ENCODE measurements at places on chromosomes 11 and 22. TPM values are rescaled to one million over a fixed set of nuclear protein-coding genes. Genes with fewer than 3 reads are reported as not detected.
A peak's percentile ranks its signal among the peaks of the same experiment; 100 is the strongest.

- no peak for DNase-seq
Measured at GRCh38 chr11:13666708-13667107, 1.8 kb upstream of the FAR1 start.

RNASEH2C gene
- total RNA-seq = 12.9 TPM

ZDHHC8 gene
- 8.4 TPM for total RNA-seq

GRCh38 chr11:72446929-72447769, 12.8 kb upstream of the CLPB start:
- DNase-seq = peak; percentile 49

THAP7 gene
- total RNA-seq = 10.7 TPM

DNA sequence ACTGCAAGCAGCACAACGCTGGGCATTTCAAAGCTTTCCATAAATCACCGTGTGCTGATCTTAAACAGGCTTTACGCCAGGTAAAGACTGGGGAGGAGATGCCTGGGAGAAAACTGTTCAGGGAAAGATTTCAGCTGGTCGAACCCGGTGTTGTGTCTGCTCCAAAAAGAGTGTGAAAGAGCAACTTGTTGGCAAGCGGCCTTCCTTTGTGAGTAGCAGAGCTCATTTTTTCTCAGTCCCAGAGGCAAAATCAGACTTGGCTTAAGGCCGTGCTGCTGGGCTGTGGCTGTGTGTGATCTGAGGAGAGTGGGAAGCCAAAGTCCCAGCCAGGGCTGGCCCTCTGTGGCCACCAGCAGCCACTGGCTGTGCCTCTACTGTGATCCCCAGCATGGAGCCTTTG, 75.7 kb upstream of the E2F8 start:
- no peak for DNase-seq

TH gene
- 0.30 TPM for total RNA-seq

- no peak for DNase-seq
Measured at GRCh38 chr11:27313157-27313821, 49.7 kb downstream of the CCDC34 start.

DNA sequence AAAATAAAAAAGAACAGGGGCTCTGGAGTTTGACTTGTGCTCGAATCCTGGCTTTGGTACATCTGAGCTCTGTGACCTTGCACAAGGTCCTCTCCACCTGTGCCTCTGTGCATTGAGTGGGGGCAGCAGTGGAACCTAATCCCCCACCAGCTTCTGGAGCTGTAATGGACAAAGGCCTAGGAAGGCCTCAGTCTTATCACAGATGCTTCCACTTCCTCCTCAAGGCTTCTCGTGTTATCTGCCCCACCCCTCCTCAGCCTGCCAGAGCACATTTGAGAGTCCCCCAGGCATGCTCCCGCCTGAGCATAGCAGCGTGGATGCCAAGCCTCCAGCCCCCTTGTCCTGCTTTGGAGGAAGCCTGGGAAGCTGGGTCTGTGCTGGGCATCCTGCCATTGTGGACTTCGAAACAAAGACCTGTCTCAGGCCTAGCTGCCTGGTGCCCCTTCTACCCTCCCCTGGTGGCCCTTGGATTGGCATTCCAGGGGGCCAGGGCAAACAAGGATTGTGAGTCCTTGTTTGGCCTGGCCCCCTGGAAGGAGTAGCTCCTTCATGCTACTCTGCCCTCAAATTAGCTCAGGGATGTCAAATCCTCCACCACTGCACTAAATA, 15.0 kb downstream of the SLC35E4 start:
- peak; percentile 13 for DNase-seq

DNA sequence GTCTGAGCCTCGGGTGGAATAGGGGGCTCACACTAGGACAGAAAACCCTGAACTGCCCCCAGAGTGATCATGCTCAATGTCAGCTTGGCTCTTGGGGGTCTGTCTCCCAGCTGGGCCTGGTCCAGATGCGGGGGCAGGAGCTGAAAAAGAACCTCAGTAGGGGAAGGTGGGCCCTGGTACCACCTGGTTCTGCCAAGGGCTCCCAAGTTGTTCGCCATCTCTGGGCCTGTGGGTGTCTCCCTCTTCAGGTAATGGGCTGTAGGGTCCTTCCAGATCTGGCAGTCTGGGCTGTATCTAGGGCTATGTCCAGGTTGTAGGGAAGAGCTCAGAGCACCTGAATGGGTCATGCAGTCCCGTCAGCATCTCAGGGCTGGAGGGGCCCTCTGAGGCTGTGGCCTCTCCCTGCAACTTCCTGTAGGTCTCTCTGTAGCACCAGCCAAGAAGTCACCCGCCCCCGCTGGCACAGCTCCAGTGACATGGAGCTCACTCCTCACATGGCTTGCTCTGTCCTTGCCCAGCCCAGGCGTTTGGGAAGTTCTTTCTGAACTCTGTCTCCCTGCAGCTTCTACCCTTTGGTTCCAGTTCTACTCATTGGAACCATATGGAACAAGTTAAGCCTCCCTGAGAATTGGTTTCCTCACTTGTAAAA, 33.0 kb upstream of the SOX10 start:
- peak; percentile 22 for DNase-seq

- no peak for DNase-seq
Measured at GRCh38 chr22:42368379-42369249, 63.6 kb downstream of the NFAM1 start.

DNA sequence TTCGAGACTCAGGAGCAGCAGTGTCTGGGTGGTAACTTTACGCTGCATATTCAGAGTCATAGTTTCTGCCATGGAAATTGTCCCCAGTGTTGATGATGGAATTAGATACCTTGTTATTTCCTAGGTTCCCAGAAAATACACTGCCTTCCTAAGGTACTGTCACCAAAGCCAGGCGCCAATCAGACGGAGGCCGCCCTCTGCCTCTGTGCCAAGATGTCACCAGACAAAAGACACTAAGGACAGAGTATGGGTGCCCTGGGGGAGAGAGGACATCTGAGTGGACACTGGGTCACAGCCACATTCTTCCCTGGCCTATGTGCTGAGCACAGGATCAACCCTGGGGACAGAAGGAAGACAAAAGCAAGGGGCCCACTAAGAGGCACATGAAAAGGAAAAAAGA, 11.2 kb downstream of the PLA2G6 start:
- DNase-seq = no peak

TRPC6 gene
- 34.8 TPM for total RNA-seq

NUDT22 gene
- total RNA-seq = 13.7 TPM

- DNase-seq = no peak
Measured at GRCh38 chr22:44942979-44943700, 66.7 kb downstream of the PHF21B start.

ATL3 gene
- 67.1 TPM for total RNA-seq

C11orf52 gene
- 1.4 TPM for total RNA-seq

- DNase-seq = no peak
Measured at GRCh38 chr22:19419464-19420178, 11.9 kb downstream of the HIRA start.

FOSL1 gene
- 10.6 TPM for total RNA-seq

DNA sequence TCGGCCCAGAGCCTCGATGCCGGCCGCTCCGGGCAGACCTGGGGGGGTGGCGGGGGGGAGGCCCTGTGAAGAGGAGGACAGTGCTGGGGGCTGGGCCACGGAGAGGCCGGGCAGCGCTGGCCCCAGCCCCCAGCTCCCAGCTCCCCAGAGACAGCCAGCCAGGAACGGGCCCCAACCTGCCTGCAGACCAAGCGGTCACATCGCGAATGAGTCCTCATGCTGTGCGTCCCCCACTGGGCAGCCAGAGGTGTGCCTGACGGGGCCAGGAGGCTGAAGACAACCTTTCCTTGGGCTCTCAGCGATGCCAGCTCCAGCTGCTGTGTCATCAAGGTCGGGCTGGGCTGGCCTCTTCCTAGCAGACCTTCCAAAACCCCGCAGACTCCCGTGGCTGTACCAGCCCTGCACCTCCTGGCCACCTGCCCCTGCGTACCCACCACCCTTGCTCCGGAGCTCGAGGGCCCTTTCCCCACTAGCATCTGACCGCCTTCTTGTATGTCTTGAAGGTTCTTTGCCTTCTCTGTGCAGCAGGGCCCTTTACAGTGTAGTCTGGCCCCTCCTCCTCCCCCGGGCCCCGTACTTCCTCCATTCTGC, 88.4 kb downstream of the CDKN1C start:
- no peak for DNase-seq

- DNase-seq = no peak
Measured at GRCh38 chr22:48972979-48973693, 854.5 kb downstream of the BRD1 start.

DNA sequence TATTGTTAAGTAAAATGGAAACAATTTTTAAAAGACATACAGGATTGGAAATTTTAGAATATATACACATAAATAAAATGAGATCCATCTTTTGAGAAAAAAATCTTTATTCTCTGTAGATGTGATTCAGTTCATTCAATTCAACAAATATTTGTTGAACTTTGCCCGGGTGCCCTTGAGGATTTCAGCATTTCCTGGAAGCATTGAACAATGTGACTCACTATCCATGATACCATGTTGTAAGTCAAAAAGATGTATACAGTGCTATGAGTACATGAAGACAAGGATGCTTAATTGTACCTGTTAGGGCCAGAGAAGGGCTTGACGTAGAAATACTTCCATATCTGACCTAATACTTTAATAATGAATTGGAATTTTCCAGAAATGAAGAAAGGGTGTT, 353.7 kb downstream of the METTL15 start:
- DNase-seq = no peak

FOLH1 gene
- 1.5 TPM for total RNA-seq

CRYAB gene
- 43.2 TPM for total RNA-seq

GRCh38 chr11:83477772-83478171, 191.6 kb upstream of the CCDC90B start:
- no peak for DNase-seq

ALKBH3 gene
- total RNA-seq = 25.8 TPM

PAMR1 gene
- total RNA-seq = 7.0 TPM

SCUBE2 gene
- total RNA-seq = 15.7 TPM

TRIM22 gene
- total RNA-seq = 13.0 TPM

DNA sequence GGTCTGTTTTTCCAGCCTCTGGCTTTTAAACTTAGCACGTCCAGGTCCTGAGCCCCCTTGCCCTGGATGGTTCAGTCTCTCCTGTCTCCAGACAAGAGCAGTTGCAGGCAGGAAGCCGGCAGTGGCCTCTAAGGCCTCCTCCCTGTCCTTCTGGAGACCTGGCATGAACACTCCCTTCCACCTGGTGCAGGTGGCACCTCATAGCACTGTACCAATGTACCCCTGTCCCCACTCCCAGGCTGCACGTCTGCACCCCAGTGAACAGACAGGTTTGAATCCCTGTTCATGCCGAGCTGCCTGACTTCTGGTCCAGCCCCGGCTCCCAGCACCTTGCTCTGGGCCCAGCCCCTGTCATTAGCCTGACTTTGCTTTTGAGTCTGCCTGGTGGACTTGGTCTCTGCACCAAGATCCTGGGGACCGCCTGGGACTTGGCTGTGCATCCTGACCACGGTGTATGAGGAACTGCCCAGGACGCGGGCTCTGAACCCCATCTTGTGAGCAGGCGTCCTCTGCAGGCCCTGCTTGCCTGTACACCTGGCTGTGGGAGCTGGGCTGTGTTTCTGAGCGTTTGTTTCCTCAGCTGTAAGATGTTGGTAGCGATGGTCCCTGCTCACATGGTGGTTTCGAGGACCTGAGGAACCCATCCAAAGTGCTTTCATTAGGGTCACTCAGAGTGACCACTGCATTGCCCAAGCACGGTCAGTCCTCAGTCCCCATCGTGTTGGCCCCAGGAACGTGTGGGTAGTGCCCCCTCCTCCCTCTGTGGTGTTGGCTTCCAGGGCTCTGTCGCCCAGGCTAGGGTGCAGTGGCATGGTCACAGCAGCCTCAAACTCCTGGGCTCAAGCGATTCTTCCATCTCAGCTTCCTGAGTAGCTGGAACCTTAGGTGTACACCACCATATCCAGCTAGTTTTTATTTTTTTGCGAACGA, 75.0 kb upstream of the SHANK2 start:
- no peak for DNase-seq

PYGM gene
- total RNA-seq = 45.7 TPM

DNA sequence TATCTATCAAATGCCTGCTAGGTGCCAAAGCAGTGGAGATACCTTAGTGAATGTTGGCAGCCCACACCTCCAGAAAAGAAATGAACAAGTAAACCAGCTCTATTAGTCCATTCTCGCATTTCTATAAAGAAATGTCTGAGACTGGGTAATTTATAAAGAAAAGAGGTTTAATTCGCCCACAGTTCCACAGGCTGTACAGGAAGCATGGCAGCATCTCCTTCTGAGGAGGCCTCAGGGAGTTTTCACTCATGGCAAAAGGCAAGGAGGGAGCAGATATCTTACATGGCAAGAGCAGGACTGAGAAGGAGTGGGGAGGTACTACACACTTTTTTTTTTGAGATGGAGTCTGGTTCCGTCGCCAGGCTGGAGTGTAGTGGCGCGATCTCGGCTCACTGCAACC, 18.7 kb upstream of the ZC3H12C start:
- DNase-seq = no peak

OR2D2 gene
- not detected for total RNA-seq

DNA sequence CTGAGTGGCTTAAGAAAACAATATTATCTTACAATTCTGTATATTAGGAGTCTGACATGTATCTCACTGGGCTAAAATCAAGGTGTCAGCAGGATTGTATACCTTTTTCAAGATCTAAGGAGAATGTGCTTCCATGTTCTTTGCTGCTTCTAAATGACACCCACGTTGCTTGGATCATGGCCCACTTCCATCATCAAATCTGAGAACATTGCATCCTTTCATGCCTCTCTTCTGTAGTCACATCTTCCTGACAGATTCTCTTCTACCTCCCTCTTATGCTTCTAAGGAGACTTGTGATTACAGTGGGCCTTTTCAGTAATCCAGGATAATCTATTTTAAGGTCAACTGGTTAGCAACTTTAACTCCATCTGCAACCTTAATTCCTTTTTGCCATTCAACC, 499.4 kb downstream of the FAM181B start:
- no peak for DNase-seq

GRCh38 chr11:85281550-85281949, 345.6 kb downstream of the DLG2 start:
- DNase-seq = no peak

GRCh38 chr11:64503186-64503753, 87.8 kb upstream of the SLC22A12 start:
- no peak for DNase-seq

GRCh38 chr22:19663286-19663815, 51.0 kb upstream of the SEPTIN5 start:
- DNase-seq = no peak

DNA sequence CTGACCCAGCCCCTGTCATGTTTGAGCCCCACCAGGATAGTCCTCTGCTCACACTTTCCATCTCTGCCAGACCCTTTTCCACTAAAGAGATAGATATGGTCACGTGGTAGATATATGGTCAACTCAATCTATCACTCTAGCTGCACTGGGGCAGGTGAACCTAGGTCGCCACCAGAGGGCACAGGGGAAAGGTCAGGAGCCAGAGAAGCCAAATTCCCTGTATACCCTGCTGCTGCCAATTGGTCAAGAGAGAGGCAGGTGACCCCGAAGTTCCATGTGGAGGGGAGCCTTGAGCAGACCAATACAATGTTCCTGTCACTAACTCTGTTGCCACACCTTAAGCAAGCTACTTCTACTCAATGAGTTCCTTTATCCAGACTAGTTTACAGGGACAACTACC, 101.1 kb upstream of the GALNT18 start:
- no peak for DNase-seq

TESMIN gene
- 1.1 TPM for total RNA-seq

DNA sequence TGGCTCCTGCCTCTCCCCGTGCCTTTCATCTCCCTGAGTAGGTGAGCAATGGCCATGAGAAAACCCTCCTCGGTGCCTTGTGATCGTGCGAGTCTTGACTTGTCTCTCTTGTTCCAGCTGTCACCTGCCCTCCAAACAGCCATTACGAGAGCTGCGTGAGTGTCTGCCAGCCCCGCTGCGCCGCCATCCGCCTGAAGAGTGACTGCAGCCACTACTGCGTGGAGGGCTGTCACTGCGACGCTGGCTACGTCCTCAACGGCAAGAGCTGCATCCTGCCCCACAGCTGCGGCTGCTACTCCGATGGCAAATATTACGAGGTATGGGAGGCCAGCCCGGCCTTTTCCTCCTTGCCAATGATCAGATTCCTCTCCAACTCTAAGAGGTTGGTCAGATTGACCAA, 51.7 kb downstream of the TECTA start:
- no peak for DNase-seq
